ENCODE measurements at places on chromosomes 5 and 9. TPM values are rescaled to one million over a fixed set of nuclear protein-coding genes. Genes with fewer than 3 reads are reported as not detected.

Gene TAF11L10
- total RNA-seq, result not detected

Gene FREM1
- total RNA-seq, result 0.16 TPM

Gene SPAAR
- 0.17 TPM for total RNA-seq

Gene CER1
- not detected for total RNA-seq

Gene GRM6
- total RNA-seq, result under 0.01 TPM

Gene FGD3
- not detected for total RNA-seq

Gene DBH
- total RNA-seq, result not detected

Gene DAB2IP
- total RNA-seq, result 4.4 TPM

Gene NFIB
- 10.7 TPM for total RNA-seq

Gene KCNN2
- not detected for total RNA-seq

Gene ZBED3
- 1.4 TPM for total RNA-seq

Gene RNF208
- total RNA-seq, result 0.09 TPM

Gene TLX3
- not detected for total RNA-seq

Gene SLC34A3
- not detected for total RNA-seq

Gene TOR4A
- total RNA-seq, result 5.8 TPM

Gene RXFP3
- total RNA-seq, result not detected

Gene PDZD2
- total RNA-seq, result 0.09 TPM

Gene PLPP7
- 1.7 TPM for total RNA-seq

Gene SPRY4
- total RNA-seq, result 3.0 TPM

Gene PCDHB10
- total RNA-seq, result 1.4 TPM

Gene REEP2
- total RNA-seq, result 16.4 TPM

Gene LCN10
- not detected for total RNA-seq

Gene SPATA31C1
- not detected for total RNA-seq

Gene DND1
- 0.17 TPM for total RNA-seq

Gene BTNL3
- total RNA-seq, result not detected

Gene MARCOL
- not detected for total RNA-seq

Gene AK8
- total RNA-seq, result 0.47 TPM

Gene SPATA31D4
- not detected for total RNA-seq

Gene TRAF1
- total RNA-seq, result 2.4 TPM

Gene ZNF483
- 1.9 TPM for total RNA-seq

Gene RALGPS1
- 1.7 TPM for total RNA-seq

Gene CD274
- 1.6 TPM for total RNA-seq

Gene KCTD16
- total RNA-seq, result 0.26 TPM

Gene SLC6A19
- not detected for total RNA-seq

Gene LHX6
- not detected for total RNA-seq

Gene PCDHB5
- 3.3 TPM for total RNA-seq

Gene CSNK1G3
- 40.7 TPM for total RNA-seq

Gene MAMDC4
- total RNA-seq, result 1.1 TPM

Gene FST
- total RNA-seq, result 29.1 TPM

Gene FOXD4L6
- total RNA-seq, result not detected

Gene TNFSF8
- total RNA-seq, result not detected

Gene SLC25A48
- not detected for total RNA-seq

Gene NOXA1
- 0.26 TPM for total RNA-seq

Gene ADCY2
- not detected for total RNA-seq

Gene ELOVL7
- total RNA-seq, result 0.09 TPM

Gene PCDHA6
- total RNA-seq, result 0.17 TPM

Measured in bronchial smooth muscle cell (primary cell).